Chondrocyte (in vitro differentiated cells): ENCODE measurements at places on chromosomes 4 and X. TPM values are rescaled to one million over a fixed set of nuclear protein-coding genes. Genes with fewer than 3 reads are reported as not detected.

GRCh38 chr4:157293673-157294072 lies 73.1 kb downstream of the GRIA2 start:
- no peak overlapping the region for H3K27ac ChIP-seq
- DNase-seq = no peak
- peaks cover 4% of the 10 kb centered on the region for H3K27me3 ChIP-seq
- no peak overlapping the region for H3K4me3 ChIP-seq
- H3K36me3 ChIP-seq = no peaks in the 10 kb centered on the region

- no peaks in the 10 kb centered on the region for H3K36me3 ChIP-seq
- H3K27me3 ChIP-seq = no peaks in the 10 kb centered on the region
- DNase-seq = no peak
- H3K4me3 ChIP-seq = no peak overlapping the region
- no peak overlapping the region for H3K27ac ChIP-seq
Observed at GRCh38 chr4:128653527-128654444, 155.7 kb upstream of the JADE1 start.

PWWP3B gene
- total RNA-seq = 1.1 to 2.1 TPM (median 1.1 TPM) in 3 replicates

RBM46 gene
- total RNA-seq = not detected in 3 replicates

MGARP gene
- 2.6 to 3.5 TPM (median 3.4 TPM) in 3 replicates for total RNA-seq
